ENCODE measurements at places on chromosomes 12 and 14.

DNA sequence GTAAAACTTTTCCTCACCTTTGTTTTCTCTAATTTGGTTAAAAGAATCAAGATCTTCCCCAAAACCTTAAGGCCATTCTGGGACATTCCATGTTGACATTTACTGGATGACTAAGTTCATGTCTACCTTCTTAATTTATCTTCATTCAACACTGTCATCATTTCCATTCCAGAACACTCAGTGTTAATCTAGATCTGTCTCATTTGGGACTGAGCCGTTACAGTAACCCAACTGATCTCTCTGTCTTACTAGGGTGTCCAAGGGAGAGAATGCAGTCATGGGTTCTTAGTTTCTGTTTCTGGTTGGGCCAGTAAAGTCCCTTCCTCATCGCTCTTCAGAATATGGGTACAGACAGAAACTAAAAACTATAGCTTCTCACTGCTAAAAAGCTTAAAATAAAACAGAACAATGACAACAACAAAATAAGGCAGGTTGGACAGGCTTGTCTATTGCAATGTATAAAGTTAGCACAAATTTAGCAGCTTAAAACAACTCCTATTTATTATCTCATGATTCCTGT lies 144.8 kb downstream of the ASCL1 start:
- no peak for DNase-seq

DNA sequence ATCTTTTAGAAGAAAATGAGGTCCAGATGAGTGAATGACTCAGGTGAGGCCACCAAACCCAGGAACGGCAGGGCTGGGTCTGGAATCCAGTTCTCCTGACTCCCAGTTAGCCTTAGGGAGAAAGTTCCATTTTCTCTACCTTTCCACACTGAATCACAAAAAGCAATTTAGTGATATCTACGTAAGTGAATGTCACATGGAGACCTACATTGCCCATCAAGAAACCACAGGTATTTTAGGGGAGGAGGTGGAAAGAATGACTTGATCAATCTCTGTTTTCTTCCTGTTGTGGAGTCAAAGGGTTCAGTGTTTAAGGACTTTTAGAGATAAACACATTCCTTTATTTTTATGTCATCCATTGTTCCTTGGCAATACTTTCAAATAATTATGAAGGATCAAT lies 106.9 kb upstream of the PTPRB start:
- DNase-seq, result no peak

GRCh38 chr12:94498073-94498472 lies 38.4 kb upstream of the CEP83 start:
- DNase-seq, result no peak

DNA sequence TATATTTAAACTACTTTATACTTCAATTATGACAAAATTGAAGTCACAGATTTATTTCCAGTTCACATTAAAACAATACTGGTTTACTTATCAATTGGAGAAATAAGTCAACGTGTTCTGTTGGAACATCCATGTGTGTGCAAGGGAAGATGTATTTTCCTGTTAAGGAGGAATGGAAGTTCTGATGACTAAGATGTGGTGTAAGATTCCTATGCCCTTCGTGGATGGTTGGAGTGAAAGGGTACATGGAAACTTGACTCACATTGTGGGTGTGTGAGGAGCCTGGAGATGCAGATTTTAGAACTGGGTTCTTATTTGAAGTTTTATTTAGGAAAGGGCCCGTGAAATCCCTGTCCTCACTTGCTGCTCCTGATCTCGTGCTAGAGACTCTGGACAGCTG lies 95.3 kb downstream of the CATSPERB start:
- DNase-seq, result no peak

GRCh38 chr14:37870170-37870569 lies 274.7 kb downstream of the TTC6 start:
- no peak for DNase-seq

GRCh38 chr14:75123991-75124390 lies 2.9 kb downstream of the NEK9 start:
- no peak for DNase-seq

- DNase-seq, result no peak
Measured at GRCh38 chr12:60308366-60308991, 712.6 kb downstream of the SLC16A7 start.

GRCh38 chr12:1916371-1917171 lies 1.9 kb downstream of the CACNA2D4 start:
- DNase-seq, result no peak

- no peak for DNase-seq
Measured at GRCh38 chr12:55982319-55982936, 8.6 kb downstream of the RAB5B start.

GRCh38 chr12:6830286-6830890 lies 2.2 kb downstream of the P3H3 start:
- no peak for DNase-seq

DNA sequence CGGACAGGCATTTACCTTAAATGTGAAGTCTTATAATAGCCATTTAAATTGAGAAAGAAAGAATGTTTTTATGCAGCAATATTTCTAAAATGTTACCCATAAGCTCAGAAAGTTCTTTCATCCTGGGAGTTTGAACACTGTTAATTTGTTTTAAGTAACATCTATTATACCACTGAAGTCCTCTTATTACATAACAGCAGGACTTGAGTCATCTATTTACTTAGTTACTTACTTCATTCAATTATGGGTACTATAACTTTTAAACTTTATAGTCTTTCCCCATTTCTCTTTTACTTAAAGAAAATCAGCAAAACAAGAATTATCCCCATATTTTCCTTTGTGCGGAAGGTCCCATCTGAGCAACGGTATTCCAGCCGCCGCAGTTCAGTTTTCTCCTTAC lies 473.1 kb downstream of the ETNK1 start:
- no peak for DNase-seq

DNA sequence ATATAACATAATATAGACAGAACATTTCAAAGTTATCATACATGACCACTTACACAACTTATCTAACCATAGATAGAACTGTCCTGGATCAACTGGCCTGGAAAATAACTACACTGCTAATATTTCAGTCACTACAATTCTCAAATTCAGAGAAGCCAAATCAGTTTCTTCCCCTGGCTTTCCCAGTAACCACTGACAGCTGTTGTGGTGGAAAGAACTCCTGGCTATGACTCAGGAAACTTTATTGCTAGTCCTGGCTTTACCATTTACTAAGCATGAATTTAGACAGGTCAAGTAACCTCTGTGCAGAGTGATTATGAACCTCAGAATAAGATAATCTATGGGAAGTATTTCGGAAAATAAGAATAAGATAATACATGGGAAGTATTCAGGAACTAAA lies 244.9 kb upstream of the DIO2 start:
- no peak for DNase-seq

DNA sequence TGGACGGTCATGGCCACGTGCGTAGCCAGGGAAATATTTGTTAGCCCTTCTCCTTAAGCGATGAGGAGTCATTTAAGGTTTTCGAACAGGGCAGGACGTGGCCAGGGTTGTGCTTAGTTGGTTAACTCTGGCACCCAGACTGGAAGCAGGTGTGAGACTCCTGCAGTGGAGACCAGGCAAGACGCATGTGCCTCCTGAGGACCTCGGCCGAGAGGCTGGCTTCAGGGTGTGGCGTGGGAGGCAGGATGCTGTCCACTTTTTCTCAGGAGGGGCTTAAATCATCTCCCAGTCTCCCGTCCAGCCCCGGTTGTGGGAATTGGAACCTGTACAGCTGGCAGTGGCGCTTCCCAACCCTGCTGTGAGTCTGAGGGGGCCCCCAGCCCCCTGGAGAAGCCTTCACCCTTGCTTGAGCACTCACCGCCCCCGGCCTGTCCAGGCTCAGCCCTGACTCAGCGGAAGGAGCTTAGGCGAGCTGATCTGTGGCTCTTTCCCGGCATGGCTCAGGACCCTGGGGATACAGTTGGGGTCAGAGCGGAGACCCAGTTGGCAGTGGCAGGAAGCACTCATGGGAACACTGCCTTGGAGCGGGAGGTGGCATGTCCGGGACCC lies 46.3 kb upstream of the TSPAN9 start:
- no peak for DNase-seq

DNA sequence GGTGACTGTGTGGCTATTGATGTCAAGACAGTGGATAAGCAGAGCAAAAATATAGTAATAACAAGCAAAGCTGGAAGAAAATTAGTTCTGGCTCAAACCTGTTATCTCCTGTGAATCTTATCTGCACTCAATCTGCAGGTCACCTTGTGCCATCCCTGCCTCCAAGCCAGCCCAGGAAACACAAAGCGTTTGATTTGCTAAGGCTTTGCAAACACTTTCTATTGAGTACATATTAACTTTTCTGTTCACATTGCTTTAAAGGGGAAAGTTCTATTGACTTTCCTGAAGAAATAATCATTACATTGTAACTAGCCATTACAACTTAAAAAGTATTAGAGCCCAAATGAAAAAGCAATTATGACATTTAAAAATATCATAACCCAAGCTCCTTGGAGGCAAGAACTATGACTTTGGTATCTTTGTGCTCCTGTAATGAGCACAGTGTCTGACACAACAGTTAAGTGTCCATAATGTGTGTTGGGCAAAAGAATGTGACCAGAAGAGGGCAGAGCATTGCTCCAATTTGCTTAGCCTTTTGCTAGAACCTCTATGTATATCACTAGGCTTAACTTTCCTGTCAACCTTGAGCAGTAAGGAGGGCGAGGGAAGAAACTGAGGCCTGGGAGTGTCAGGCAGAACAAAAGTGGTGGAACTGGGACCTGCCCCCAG lies 24.7 kb downstream of the SERPINA3 start:
- no peak for DNase-seq

- DNase-seq, result no peak
Measured at GRCh38 chr14:29062466-29062865, 295.9 kb downstream of the FOXG1 start.

DNA sequence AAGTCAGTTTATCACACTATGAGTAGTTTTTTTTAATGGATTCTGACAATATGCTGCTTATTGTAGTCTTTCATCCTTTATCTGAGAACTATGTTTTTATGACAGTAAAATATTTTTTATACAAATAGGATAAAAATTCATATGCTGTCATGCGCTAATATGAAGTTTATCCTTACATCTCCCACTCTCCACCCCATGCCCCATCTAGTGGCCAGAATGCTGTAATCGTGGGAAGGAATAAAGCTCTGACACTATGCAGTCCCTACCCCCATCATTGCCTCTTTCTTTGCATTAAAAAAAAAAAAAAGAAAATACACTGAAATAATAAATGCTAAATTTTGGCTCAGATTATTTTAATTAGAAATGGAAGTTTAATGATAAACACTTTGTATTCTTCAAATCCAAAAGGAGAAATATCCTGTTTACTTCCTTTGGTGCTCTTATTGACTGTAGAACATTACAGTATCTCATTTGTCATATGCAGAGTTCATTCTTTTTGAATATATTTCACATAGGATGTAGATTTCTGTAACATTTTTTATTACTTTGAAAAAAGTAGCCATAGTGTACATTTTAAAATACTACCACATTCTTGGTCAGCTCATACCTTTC lies 145.9 kb upstream of the SLCO1C1 start:
- DNase-seq, result no peak

DNA sequence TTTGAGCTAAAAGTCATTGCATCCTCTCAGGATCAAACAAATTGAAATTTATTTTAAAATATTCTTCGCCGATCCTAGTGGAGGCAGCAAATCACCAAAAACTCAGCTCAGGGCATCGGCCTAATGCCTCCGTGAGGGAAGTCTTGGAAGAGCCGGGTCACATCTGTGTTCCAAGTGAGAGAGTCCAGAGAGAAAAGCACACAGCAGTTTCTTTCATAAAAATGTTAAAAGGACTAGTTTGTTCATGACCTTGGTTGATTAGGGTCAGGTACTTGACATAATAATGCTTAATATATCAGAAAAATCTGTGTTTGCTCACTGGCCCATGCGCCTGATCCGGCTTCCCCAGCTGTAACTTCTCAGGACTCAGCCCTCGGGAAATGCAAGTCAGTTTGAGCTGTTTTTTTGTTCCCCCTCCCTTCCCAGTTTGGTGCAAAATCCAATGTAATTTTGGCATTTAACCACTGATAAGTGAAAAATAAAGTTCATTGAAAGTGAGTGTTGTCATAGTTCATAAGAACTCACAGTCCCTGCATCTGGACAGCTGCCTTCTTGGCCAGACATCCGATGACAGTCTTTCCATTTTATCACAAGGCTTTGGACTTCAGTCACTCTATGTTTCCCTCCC lies 161.7 kb downstream of the CAND1 start:
- no peak for DNase-seq

DNA sequence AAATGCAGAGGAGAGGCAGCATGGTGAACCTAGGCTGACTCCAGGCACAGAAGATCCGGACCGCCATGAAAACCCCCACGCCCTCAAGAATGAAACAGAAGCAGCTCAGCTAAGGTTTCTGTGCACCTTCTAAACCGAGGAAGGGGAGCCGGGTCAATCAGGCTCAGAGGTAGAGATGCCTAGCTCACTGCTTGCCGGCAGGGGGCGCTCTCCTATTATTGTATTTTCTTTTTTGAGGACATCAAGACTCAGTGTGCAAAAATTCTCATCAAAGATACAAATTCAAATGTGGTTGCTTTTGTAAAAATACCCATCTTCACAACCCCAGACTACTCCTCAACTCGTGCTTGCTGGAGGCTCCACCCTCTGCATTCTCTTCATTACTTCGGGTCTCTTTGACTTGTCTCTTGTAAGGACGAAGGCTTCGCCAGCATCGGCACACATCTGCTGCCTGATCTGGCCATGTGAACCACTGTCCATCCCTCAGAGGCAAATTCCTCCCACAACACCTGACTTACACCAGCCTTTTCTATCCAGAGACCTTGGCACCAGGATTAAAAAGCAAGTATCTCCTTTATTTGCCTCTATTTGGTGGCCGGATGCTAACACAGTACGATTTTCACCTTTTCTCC lies 33.4 kb upstream of the RNASE3 start:
- no peak for DNase-seq
